Activated CD4-positive, alpha-beta T cell treated with anti-CD3 and anti-CD28 coated beads for 48 hours (primary cell): ENCODE measurements at places on chromosomes 5 and 9.
A peak's percentile ranks its signal among the peaks of the same experiment; 100 is the strongest.

DNA sequence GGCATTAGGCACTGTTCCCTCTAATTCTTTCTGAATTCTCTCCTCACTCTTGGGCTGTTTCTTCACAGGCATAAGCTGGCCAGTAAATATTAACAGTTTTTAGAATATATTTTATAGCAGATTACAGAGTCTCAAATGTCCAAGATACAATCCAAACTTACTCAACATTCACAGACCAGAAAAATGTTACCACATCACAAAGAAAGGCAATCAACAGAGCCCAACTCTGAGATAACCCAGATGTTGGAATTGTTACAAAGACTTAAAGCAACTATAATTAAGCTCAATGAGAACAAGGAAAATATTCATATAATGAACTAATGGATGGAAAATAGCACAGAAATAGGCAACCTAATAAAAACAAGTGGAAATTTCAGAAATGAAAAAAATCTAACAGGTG, 401.1 kb upstream of the RGMB start:
- no peak for DNase-seq

DNA sequence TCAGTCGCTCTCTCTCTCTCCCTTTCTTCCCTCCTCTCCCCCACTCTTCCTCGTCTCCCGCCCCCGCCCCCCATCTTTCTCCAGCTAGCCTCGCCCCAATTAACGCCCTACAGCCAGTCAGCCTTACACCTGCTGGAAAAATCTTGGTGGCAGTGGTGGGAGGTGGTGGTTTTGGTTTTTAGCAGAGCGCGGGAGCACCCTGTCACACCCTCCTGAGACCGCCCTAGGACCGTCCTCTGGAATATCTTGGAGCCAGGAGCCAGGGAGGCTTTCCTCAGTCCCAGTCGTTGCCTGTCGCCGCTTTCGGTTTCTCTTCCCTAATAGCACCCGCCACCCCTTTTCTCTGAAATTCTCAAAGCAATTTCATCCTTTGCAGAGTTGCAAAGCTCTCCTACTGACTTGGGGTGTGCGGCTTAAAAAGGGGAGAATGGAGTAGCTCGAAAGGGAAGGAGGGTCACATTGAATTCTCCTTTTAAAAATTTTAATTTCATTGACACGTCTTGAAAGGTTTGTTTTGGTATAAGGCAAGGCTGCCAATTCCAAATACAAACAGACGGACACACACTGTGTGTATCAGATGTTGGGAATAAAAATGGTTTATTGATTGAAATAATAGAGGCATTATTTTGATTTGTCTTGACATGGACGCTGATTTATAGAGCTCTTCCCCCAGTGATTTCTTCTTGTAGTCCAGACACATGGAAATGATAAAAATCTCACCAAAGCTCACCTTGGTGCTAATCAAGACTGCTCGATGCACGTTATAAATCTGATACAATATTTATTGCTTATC, 301.3 kb downstream of the PARP8 start:
- DNase-seq, result peak; percentile 3

GRCh38 chr5:133457439-133458355, 154.6 kb downstream of the FSTL4 start:
- DNase-seq, result no peak

DNA sequence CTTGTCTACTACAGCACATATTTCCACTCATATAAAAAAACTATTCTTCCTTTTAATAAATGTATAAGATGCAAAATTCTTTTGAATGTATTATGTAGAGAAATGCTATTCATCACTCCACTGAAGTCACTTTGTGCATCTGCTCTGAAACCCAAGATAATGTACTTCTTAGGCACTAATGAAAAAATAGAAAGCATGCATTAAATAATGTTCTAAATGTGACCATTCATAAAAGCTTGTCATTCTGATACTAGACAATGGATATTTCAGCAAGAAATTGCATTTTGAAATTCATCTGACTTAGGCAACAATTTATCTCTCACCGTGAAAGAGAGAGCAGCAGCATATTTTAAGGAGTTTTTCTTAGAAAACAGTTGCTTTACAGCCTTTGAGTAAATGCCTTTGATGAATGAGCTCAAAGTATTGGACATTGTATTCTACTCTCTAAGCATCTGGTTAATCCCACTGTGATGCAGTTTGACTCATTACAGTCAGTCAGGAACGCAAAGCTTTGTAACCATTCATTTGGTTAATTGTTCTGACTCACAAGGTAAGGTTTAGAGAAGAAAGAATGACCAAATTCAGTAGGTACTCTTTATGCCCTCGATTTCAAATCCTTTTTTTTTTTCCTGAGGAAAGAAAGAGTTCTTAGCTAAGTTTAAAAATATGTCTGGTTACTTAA, 2233.8 kb upstream of the C9orf72 start:
- no peak for DNase-seq

DNA sequence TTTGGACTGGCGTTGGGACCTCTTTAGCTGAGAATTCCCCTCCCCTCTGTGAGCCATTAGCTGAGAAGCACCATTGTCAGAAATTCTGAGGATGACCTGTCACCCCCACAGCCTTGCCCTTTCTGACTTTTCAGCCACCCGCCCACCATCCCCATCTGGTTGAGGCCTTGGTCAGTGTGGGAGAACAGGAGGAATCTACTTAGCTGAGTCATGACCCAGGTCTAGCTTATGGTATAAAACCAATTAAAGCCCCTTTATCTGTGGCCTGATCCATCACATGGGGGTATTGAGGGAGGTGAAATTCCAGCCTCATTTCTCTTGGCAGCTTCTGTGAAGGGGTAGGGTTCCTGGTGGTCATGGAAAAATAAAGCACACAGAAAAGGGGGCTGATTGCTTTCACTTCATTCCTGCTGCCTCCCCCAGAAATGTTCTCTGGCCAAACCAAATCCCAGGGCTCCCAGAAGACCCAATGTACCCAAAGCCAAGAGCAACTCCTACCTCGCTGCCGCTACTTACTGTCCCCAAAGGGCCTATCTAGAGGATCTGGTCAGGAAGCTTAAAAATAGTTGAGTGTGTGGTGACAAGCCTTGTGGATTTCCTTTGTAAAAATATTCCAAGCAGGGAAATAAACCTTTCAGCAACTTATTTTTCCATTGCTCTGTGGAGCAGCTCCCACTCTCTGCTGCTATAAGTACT, 174.8 kb upstream of the TNC start:
- no peak for DNase-seq

DNA sequence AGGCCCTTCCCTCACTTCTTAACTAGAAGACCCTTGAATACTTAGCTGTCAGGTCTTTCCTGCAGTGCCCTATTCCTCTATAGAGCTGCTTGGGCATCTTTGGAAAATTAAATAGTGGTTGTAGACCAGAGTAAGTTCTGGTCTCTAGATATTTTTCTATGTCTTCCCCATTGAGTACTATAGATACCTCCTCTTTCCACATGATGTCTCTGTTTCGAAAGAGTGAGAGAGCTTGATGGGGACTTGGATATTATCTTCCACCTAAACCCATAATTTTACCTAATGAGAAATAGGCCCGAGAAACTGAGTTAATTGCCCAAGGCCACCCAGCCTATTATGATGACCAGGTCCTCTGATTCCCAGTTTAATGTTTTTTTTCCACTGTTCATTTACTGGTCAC, 40.2 kb downstream of the SPEF2 start:
- DNase-seq, result no peak

GRCh38 chr5:850511-851006, at the start of gene ZDHHC11:
Gene ZDHHC11, minus strand, starts transcription at chr5:850986. Its CDS starts 384 bp downstream, at chr5:850602.
- DNase-seq, result no peak

DNA sequence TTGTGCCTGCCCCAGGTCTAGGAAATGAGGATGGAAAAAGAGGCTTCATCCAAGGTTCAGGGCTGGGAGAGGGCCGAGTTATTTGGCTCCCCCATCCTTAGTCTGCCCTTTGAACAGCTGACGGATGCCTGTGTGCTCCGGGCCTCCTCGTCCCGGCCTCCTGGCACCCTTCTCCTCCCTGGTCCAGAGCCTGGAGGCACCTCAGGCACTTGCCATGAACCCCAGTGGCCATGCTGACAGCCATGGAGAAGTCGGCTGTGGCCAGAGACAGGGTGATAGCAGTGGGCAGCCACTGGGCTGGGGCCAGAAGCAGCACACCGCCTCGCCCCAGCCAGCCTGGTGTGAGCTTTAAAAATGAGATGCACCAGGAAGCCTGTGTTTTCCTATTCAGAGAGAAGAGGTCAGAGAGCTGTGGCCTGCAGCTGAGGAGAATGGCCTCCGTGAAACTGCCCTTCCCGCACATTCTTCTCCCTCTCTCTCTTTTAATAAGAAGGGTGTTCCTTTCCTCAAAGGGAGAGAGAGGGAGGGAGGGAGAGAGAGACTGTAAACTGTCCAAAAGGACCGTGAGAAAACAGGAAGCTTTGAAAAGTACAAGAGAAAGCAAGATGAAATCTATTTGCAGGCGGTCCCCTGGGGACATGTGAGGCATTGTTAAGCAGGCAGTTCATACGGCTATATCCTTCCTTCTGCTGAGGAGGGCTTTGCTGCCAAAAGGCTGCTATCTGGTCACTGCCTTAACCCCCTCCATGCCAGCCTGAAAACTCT, 55.3 kb downstream of the ZNF366 start:
- no peak for DNase-seq

- no peak for DNase-seq
These were observed 483.9 kb upstream of the BRINP1 start for GRCh38 chr9:119853126-119853525.

DNA sequence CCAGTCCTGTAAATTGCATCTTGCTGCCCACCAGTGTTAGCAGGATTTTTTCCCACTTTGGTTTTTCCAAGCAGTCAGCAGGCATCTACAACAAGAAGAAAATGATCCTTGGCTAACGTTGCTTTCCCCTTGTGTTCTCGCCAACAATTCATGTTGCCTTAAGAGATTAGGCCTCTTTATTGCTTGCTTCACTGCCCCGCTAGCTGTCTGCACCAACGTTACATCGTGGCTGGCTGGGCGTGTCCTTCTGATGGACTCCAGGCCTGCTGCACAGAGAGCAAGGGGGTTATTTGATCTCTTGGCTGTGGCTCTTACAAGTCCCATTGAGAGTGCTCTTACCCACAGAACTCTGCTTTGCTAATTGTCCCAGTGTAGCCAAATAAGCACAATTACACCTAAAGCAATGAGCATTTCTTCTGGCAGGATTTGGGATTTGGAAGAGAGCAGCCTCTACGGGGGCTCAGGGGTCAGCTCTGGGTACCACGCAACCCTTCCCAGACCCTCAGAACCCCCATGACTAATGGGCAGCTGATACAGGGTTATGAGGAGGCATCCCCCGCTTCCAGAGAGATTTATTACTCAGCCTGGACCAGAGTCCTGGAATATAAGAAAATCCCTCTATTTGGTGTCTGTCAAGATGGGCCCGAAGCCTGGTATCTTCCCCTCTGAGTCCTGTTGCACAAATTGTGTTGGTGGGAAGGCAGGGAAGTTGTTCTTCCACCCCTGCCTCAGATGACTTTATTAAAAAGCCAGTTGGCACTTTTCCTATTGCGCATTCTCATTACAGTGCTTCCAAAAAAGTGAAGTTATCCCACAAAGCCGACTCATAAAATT, 17.6 kb downstream of the DCANP1 start:
- no peak for DNase-seq

GRCh38 chr9:124264823-124265233, 7.1 kb downstream of the NEK6 start:
- no peak for DNase-seq

DNA sequence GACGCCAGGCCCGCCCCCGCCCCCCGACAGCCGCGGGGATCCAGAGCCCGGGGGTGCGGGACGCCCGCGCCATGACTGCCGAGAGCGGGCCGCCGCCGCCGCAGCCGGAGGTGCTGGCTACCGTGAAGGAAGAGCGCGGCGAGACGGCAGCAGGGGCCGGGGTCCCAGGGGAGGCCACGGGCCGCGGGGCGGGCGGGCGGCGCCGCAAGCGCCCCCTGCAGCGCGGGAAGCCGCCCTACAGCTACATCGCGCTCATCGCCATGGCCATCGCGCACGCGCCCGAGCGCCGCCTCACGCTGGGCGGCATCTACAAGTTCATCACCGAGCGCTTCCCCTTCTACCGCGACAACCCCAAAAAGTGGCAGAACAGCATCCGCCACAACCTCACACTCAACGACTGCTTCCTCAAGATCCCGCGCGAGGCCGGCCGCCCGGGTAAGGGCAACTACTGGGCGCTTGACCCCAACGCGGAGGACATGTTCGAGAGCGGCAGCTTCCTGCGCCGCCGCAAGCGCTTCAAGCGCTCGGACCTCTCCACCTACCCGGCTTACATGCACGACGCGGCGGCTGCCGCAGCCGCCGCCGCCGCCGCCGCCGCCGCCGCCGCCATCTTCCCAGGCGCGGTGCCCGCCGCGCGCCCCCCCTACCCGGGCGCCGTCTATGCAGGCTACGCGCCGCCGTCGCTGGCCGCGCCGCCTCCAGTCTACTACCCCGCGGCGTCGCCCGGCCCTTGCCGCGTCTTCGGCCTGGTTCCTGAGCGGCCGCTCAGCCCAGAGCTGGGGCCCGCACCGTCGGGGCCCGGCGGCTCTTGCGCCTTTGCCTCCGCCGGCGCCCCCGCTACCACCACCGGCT, 1.0 kb downstream of the FOXE1 start:
- peak; percentile 77 for DNase-seq

DNA sequence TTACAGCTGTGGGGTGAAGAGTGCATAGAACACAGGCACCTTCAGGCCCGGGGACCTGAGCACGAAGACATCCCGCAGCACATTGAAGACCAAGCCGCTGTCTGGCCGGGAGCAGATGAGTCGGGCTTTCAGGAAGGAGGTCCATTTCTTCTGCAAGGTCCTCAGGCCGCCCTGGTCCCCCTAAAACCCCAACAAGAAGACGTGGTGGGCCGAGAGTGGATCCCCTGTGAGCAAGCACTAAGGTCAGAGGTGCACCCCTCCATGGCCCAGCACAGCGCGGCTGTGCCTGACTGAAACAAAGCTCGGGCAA, 70.5 kb downstream of the SECISBP2 start:
- DNase-seq, result no peak

GRCh38 chr5:178683783-178684182, 46.7 kb downstream of the ZNF354A start:
- no peak for DNase-seq

GRCh38 chr5:158643840-158644239, 455.9 kb downstream of the EBF1 start:
- DNase-seq, result no peak

GRCh38 chr5:40010436-40010835, 585.7 kb upstream of the DAB2 start:
- DNase-seq, result no peak

DNA sequence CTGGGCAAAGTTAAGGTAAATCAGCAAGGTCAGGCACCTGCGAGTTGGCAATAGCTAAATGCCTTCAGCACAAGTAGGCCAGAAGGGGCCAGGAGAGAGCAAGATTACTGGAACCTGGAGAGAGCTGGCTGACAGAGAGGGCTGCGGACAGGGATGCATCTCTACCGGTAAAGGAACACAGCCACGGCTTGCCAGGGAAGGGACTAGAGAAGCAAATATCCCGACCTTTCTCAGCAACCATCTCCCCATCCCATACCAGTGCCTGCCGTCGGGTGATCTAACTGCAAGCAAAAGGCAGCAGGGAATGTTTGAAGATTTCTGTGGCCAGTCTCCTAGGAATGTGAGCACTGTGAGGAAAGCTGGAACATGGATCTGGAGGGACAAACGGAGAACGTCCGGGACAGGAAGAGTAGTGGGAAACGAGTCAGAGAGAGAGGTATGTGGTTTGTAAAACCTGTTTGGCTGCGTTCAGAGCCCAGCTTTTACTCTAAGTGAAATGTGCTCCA, 15.9 kb upstream of the ABLIM3 start:
- DNase-seq, result no peak
